ENCODE measurements at places on chromosomes 2 and 18.

- no peak for DNase-seq
Observed at GRCh38 chr2:19829672-19830071, 72.1 kb downstream of the TTC32 start.

GRCh38 chr2:107645586-107645985, 181.1 kb upstream of the RGPD4 start:
- DNase-seq = no peak

DNA sequence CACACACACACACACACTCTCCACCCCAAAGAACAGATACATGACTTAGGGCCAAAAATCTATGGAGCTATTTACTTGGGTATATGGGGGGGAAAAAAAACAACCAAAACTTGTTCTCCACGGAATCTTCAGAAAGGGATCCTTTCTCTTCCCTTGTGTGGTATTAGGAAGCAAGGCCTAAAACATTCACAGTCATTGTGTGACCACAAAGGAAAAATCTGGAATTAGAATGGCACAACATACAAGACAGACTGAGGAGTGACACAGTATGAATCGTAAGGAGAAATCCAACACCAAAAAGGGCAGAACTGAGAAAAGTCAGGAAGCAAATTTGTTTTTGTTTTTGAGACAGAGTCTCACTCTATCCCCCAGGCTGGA, 70.3 kb downstream of the ASXL2 start:
- DNase-seq = no peak

DNA sequence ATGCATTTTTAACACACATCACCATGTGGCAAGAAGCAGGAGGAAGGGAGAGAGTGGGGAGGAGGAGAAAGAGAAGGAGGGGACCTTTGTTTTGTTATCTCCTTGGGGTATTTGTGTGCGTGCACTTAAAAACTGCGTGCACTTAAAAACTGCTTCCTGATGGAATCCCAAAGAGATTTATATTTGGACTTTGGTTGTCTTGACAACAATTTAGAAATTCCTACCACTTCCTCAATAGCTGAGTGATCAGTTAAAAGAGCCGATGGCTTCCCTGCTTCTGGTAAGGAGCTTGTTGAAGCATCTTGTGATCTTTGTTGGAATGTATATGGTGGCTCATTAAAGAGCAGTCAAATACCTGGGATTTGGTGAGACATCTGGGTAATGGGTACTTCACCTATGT, 4.5 kb downstream of the RAB31 start:
- DNase-seq = peak; percentile 20

- DNase-seq = no peak
Observed at GRCh38 chr2:229818230-229818629, 103.6 kb downstream of the TRIP12 start.

GRCh38 chr18:48119204-48119603, 188.7 kb upstream of the SMAD2 start:
- DNase-seq = no peak

DNA sequence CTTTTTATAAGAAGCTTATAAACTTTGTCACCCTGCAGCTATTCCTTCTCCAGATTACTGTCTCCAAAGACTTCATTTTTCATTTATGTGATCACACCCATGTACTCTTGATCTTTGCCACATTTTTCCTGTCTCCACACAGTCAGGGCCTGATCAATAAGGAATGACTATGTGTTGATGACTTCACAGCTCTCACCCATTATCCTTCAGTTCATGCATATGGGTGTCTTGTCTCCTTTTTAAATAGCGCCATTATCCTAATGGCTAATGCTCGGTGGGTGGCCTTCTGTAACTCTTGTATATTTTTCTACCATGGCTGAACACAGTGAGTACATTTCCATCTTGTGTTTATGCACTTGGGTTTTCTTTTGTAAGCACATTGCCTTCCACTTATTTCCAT, 335.7 kb upstream of the NRP2 start:
- DNase-seq = no peak

DNA sequence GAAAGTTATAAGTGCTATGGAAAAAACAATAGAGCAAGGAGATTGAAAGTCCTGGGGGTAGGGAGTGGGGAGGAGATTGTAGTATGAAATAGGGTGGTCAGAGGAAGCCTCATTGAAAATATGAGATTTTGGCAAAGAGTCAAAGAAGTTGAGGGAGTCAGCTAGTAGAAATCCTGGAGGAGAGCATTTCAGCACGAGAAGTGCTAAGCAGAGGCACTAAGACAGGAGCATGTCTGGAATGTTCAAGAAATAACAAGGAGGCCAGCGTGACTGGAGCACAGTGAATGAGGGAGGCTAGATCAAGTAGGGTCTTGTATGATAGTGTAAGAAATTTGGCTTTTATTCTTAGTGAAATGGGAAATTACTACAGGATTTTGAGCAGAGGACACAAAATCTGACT, 2.1 kb upstream of the TSPYL6 start:
- no peak for DNase-seq

GRCh38 chr2:43676322-43677050, at the start of gene C1GALT1C1L:
C1GALT1C1L (minus strand) TSS chr2:43676429; CDS start chr2:43676322, 107 bp downstream.
- DNase-seq = peak; percentile 38

DNA sequence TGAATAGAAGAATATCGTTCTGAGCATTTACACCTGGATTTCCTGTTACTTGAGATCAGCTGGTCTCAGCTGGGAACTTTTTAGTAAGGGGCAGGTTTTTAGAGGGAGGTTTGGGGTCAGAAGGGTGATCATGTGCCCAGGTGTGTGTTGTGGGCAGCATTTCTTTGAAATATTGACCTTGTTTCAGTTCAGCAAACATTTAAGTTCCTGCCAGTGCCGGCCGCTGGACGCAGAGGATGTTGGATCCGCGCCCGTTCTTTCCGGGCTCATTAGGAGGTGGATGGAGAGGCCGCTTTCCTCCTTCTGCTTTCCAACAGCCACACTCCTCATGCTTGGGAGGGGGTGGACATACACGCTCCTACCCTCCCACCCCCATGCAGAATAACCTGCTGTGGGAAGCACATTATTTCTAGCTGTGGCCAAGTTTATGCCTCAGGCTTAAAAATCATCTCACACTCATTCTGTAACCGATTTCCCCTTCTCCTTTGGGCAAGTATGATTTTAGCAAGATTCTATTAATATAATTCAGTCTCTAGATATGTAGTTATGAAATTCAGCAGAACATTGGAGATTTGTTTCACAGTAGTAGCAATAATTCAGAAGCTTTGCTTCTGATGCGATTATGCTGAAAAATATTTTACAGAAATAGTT, 131.4 kb downstream of the ZNF236 start:
- DNase-seq = no peak

DNA sequence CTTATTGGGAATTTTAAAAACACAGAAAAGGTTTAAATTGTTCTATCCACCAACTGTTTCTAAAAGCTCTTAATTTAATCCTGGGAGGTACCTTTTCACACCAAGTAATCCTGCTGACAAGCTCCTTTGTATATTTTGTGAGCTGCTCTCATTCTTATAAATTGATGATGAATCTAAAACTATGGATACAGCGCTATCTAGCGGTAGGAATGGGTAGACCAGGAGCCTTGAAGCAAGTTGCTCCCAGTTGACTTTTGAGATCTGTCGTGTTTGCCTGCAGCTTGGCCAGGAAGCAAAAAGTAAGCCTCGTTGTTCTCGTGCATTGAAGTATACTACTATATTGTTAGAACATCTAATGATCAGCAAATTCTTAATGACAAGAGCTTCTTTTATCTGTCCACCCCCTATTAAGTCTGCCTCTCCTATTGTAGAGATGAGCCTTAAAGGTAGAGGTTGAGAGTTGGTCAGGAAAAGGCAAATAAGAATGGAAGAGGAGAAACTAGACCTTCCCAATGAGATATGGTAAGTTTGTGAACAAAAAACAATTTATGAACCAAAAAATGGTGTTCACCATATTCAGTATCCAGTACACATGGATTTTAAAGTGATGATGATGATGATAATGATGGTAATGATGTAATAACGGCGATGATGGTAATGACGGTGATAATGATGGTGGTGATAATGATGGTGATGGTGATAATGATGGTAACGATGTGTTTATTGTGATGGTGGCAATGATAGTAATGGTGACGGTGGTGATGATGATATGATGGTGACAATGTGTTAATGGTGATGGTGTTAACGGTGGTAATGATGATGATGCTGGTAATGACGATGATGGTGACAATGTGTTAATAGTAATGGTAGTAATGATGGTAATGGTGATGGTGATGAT, 212.1 kb upstream of the NCKAP5 start:
- peak; percentile 77 for DNase-seq

GRCh38 chr2:12824351-12824777, 107.6 kb downstream of the TRIB2 start:
- DNase-seq = no peak

- DNase-seq = no peak
Observed at GRCh38 chr2:201203916-201204654, 21.1 kb downstream of the CASP10 start.

- no peak for DNase-seq
Observed at GRCh38 chr2:238260883-238261282, 21.0 kb upstream of the HES6 start.

DNA sequence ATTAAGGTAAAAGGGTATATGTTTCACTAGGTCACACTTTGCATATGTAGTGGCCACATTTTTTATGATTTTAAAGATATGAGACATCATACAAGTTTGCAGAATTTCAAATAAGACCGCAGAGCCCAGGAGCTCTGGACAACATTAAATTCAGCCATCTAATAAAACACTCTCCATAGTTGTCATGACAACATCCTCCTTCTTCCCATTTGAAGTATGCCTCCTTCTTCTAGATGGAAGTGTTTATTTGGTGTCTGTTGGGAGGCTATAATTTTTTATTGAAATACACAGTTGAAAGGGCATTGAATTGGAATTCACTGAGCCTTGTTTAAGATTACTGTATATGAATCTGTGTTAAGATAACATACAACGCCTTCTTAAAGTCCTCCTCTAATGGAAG, 467.3 kb downstream of the CMPK2 start:
- no peak for DNase-seq

DNA sequence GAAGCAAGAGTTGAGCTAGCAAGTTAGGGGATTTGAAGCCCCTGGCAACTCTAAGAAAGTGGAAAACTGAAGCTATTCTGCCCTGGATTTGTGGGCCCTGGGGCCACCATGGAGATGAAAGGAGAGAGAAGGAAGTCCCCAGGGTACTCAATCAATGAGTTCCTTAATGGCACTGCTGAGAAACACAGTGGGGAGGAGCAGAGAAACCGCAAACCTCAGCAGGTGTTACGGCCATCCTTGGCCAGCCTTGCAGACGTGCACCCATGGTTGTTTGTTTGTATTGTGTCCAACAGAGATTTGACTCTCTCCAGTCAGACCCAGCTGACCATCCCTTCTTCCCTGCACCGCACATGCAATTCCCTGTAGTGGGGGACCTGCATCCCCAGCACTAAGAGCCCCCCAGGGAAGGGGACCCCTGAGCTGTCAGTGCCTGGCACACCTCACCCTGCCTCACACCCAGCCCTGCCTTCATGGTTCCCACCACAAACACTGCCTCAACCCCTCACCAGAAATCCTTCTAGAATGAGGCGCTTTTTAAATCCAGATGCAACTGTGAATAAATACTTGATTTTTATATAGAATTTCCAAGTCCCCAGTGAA, 255.3 kb downstream of the SH3BP4 start:
- DNase-seq = no peak

- DNase-seq = peak; percentile 35
Observed at GRCh38 chr2:174334781-174335251, at the start of gene SP9. SP9 (plus strand) TSS chr2:174334954; CDS start chr2:174335093, 139 bp downstream.

GRCh38 chr2:172775319-172775718, 39.7 kb downstream of the RAPGEF4 start:
- DNase-seq = no peak

DNA sequence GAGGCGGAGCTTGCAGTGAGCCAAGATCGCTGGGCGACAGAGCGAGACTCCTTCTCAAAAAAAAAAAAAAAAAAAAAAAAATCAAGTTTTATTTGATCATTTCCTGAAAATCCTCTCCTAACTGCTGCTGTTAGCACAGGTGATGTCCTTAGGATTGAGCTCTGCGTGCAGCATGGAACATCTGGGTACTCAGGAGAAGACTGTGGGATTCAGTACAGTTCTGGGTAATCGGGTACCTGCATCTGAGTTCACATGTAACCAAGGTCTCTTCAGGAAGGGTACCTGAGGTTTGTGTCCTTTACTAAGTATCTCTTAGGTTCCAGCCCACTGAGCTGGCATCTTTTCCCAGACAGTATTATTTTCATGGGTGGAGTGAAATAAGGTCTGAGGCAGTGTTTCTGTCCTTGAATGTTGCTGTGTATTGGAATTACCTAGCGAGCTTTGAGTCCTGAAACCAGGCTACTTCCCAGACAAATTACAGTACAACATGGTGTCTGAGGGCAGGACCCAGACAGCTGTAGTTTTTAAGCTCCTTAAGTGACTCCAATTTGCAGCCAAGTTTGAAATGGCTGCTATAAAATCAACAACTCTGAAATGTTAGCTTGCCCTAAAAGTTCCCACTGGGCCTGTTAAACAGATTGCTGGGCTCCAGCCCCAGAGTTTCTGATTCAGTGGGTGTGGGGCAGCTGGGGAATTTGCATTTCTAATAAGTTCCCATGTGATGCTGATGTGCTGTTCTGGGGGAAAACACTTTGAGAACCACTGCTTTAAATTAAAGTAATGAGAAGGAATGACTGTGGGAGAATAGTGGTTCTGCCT, 120.5 kb downstream of the PMAIP1 start:
- DNase-seq = no peak

DNA sequence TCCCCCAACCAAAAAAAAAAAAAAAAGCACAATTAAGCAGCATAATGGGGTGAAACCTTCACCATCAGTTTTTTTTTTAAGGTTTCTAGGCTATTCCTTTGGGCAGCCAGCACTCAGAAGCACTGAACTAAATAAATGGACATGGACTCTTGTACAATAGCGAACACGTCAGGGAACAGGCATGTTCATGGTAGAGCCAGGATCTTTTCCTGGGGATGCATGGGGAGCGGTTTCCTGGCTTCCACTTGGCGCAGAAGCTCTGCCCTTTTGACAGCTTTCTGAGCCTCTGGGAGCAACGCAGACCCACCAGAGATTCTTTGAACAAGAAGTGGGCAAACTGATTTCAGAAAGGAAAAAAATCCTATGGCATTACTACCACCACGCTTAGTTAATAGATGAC, 35.0 kb downstream of the ALPK2 start:
- no peak for DNase-seq

DNA sequence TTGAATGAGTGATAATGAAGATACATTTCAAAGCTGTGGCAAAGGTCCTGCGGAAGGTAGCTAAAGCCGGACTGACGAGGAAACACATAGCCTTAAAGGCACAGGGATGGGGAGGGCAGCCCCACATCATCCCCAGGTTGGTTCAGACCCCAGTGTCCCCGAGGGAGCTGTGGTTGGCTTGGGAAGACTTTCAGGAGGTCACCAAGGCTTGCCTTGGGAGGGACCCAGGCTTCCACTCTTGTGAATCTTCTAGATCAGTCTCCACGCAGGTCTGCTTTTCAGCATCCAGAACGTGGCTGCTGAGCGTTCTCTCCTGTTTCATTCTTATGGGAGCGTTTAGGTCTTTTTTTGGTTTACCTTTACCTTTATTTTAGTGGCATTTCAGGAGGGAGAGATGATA, 16.8 kb downstream of the KIF1A start:
- DNase-seq = no peak

Measured in HT-29 (cell line).